ENCODE measurements at places on chromosomes 3 and 15. TPM values are rescaled to one million over a fixed set of nuclear protein-coding genes. Genes with fewer than 3 reads are reported as not detected.

GRCh38 chr3:195003006-195003892 lies 267.7 kb downstream of the XXYLT1 start:
- DNase-seq = no peak

- no peak for DNase-seq
These were observed 375.6 kb upstream of the TPRG1 start for GRCh38 chr3:188796122-188796631.

DNA sequence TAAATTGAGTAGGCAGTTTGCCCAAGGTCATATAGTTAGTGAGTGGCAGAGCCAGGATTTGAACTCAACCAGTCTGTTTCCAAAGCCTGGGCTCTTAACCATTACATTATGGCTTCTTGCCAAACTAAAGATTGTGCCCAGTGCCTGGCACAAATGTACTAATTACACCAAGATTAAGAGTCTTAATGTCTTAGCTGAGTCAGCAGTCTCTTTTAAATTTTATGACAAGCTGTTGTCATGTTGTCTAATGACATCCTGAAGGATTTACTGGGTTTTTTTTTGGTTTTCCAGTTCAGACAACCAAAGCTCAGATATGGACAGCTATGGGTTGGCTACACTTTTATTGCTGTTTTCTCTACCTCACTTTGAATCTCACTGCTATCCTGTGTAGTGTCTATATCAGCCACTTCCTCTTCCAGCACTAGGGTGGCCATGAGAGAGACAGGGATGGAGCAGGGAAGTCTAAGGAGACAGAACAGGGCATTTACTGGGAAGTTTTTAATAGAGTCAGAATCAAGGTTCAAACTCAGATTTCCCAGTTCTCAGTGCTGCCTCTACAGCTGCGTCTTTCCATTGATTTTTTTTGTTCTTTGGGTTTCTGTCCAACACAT lies 10.5 kb downstream of the FBXL2 start:
- no peak for DNase-seq

GRCh38 chr3:6471744-6472143 lies 389.2 kb upstream of the GRM7 start:
- no peak for DNase-seq

DNA sequence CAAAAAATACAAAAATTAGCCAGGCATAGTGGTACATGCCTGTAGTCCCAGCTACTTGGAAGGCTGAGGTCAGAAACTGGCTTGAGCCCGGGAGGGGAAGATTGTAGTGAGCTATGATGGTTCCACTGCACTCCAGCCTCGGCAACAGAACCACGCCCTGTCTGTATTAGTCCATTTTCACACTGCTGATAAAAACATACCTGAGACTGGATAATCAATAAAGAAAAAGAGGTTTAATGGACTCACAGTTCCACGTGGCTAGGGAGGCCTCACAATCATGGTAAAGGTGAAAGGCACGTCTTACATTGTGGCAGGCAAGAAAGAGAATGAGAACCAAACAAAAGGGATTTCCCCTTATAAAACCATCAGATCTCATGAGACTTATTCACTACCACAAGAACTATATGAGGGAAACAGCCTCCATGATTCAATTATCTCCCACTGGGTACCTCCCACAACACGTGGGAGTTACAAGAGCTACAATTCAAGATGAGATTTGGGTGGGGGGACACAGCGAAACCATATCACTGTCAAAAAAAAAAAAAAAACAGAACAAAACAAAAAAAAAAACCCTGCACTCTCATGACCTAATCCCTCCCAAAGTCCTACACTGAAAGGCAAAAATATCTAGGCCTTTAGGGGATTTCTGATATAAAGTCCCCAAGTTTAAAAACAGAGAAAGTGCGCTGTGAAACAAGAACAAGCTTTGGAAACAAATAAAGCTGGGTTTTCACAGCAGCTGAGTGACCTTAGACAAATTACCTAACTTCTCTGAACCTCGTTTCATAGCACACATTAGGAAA lies 224.7 kb downstream of the IGSF11 start:
- DNase-seq = no peak

DNA sequence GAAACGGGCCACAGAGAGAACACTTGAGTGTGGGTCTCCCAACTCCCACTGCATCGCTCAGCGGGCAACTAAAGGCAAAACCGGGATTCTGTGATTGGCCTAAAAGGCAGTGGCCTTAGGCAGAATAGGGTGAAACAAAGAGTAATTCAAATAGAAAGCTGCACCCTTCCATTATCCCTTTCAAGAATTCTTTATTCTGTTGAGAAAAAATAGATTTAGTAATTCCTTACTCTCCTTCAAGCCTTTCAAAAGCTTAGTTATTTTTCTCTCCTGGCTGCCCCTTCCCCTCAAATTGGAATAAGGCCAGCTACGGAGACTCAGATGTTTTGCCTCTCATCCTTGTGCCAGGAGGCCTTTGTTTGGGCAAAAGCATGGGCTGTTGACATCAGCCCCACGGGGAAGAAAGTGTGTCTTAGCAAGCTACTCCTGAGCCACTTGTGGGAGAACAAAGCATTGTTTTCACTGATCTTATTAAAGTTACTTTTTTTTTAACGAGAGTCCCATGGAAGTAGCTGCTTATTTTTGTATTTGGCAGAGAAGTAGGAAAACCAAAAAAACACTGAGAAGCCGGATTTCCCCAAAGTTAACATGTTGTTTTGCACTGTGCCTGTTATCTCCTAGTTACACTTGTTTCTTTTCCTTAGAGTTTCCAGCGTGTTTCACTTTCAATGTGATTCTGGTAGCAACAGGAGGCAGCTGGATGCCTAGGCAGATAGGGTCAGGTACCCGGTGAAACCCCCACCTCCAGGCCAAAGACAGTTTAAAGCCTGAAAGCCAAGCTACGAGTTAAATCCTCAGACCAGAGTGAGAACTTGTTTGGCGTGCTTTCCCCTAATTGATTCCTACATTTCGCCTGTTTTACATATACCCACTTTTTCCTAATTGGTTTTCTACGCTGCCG lies 2.2 kb downstream of the ST6GAL1 start:
- DNase-seq = no peak

GRCh38 chr3:169303660-169304059 lies 359.9 kb downstream of the MECOM start:
- DNase-seq = no peak

- no peak for DNase-seq
These were observed 10.5 kb upstream of the BLM start for GRCh38 chr15:90706394-90707327.

- no peak for DNase-seq
These were observed 123.7 kb downstream of the FAM43A start for GRCh38 chr3:194809382-194809781.

DNA sequence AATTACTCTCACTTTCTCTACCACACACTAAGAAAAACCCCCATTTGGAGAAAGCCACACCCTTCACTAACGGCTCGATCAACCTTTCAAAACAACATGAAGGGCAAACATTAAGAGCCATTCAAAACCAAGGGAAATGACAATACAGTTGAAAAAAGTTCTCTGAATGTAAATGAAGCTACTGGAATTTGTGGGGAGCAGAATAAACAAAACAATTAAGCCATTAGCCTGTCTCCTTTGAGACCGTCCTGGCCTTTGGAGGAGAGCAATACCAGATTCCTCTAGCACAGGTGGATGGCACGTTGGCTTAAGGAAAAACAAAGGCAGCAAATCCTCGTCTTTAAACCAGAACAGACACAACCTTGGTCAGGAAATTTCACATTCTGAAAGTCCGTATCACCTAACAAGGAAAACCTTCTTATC lies 18.7 kb downstream of the MYO1E start:
- no peak for DNase-seq

DNA sequence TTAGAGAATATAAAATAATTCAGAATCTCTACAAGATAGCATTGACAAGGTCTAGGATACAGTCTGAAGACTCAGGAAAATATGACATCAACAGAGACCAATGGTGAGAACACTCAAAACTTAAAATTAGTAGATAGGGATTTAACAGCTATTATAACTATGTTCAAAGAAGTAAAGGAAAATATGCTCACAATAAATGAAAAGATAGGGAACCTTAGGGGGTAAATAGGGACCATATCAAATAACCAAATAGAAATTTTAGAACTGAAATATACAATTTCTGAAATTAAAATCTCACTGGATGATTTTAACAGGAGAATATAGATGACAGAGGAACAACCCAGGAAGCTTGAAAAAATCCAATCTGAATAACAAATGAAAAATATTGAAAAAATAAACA lies 31.8 kb upstream of the IGF2BP2 start:
- DNase-seq = no peak

DNA sequence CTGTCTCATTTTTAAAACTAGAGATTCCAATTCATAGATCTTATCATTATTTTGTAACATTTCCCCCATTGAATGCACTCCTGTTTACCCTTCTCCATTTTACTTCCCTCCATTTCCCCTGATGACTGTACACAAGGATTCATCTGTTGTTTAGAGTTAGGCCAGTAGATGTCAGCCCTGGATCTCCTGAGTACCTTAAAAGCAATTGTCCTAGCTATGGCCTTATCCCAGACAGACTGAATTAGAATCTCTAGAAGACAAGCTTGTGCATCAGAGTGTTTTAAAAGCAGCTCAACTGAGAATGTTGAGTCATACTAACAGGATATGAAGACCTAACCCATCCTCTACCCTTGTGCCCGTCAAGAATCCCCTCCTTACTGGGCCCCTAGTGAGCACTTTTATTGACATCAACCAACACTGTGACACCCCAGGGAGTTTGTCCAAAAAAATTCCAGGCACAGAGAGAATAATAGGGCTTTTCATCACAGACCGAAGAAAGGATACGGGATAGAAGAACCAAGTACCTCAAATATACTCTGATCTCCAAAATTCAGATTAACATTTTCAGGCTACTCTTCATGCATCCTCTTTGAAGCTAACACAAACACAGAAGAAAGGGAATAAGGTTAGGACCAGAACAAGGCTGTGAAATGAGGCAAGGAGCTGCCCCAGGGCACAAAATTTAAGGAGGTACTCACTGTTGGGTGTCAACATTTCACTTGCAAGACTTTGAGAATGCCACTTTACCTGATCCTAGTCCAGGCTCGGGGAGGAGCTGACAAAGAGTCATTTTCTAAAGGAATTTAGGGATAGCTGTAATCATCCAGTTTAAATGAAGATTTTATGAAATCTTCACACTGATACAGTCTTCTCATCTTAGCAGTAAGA lies 17.1 kb downstream of the ZBED2 start:
- no peak for DNase-seq

GRCh38 chr3:194275291-194275690 lies 75.8 kb downstream of the CPN2 start:
- DNase-seq = no peak

GRCh38 chr15:43513550-43513949 lies 3.9 kb upstream of the MAP1A start:
- DNase-seq = no peak

DNA sequence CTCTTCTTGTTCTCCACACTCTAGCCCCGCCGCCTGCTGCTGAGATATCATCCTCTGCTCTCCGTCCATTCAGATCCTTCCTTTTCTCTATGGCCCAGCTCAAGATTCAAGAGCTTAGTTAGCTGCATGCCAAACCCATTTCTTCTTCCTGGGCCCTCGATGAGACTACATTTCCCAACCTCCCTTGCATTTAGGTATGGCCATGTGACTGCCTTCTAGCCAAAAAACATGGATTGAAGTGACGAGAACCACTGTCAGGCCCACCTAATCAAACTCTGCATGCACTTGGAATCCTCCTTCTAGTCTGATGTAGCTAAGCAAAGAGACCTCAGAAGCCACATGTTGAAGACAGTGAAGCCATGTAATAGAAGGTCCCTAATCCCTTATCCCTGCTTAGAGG lies 308.2 kb downstream of the VPS13C start:
- no peak for DNase-seq

DNA sequence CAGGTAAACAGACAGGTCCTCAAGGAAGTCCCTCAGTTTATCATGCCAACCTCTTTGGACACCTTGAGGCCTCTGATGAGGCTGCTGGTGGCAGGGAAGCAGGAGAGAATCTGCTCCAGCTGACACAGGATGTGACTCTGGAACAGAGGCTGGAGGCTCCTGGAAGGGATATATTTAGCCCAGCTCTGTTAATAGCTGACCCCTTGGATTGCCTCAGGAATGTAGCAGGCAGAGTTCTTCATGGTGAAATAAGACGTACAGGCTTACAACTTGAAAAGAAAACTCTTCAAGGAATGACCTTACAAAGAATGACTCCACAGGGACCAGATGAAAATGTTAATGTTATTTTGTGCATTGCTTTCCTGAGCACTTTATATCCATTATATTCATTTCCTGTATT lies 90.5 kb downstream of the AQP9 start:
- DNase-seq = peak; percentile 47

- no peak for DNase-seq
These were observed 9.2 kb downstream of the PLSCR4 start for GRCh38 chr3:146241523-146242240.

DNA sequence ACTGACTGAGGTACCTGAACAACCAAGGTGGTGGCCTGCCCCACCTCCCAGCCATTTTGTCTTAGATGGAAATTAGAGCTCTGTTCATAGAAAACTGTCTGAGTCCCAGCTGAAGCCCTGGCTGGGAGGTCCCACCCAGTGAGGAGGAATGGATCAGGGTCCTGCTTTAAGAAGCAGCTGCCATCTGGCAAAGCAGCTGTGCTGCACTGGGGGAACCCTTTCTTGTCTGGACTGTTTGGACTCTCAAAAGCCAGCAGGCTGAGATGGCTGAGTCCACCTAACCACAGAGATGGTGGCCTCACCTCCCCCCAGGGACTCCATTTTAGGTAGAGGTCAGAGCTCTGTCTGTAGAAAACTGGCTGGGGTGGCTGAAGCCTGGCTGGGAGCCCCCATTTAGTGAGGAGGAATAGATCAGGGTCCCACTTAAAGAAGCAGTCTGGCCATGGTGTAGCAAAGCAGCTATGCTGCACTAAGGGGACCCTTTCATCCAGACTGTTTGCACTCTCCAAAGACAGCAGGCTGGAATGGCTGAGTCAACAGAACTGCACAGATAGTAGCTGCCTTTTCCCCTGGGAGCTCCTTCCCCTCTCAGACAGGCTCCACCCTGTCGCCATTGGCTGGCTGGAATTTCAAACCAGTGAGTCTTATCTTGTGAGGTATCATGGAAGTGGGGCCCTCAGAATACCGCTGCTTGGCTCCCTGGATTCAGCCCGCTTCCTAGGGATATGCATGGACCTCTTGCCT lies 116.9 kb downstream of the EPHA6 start:
- no peak for DNase-seq

GRCh38 chr3:53577506-53577905 lies 83.1 kb downstream of the CACNA1D start:
- DNase-seq = no peak

Gene NR1I2
- 0.66 TPM for polyA plus RNA-seq

Gene PDIA5
- 27.7 TPM for polyA plus RNA-seq

Gene ITIH1
- polyA plus RNA-seq = 0.28 TPM

Gene CLDN16
- polyA plus RNA-seq = 35.2 TPM

Gene SLC9A9
- 6.0 TPM for polyA plus RNA-seq

Gene PKM
- 636 TPM for polyA plus RNA-seq

Gene IMP3
- 49.1 TPM for polyA plus RNA-seq

Gene CYP1A2
- polyA plus RNA-seq = 0.13 TPM

Gene MTMR10
- polyA plus RNA-seq = 72.1 TPM

Data from renal cortex interstitium (tissue), 15 donors.